Midbrain (tissue), 1 donor: ENCODE measurements at places on chromosomes 3 and 15.

GRCh38 chr3:182722907-182723306 lies 70.4 kb upstream of the ATP11B start:
- no peak for DNase-seq

DNA sequence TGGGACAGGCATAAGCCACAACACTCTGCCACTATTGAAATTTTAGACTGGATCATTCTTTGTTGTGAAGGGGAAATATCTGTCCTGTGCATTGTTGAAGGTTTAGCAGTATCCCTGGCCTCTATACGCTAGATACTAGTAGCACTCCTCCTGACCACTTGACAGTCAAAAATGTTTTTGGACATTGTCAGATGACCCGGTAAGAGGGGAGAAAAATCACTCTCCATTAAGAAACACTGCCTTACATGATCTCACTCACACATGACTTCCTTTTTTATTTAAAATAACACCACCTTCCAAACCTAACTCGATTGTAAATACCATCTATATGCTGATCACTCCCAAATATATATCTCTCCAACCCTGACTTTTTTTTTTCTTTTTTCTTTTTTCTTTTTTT lies 15.3 kb upstream of the HLTF start:
- no peak for DNase-seq

DNA sequence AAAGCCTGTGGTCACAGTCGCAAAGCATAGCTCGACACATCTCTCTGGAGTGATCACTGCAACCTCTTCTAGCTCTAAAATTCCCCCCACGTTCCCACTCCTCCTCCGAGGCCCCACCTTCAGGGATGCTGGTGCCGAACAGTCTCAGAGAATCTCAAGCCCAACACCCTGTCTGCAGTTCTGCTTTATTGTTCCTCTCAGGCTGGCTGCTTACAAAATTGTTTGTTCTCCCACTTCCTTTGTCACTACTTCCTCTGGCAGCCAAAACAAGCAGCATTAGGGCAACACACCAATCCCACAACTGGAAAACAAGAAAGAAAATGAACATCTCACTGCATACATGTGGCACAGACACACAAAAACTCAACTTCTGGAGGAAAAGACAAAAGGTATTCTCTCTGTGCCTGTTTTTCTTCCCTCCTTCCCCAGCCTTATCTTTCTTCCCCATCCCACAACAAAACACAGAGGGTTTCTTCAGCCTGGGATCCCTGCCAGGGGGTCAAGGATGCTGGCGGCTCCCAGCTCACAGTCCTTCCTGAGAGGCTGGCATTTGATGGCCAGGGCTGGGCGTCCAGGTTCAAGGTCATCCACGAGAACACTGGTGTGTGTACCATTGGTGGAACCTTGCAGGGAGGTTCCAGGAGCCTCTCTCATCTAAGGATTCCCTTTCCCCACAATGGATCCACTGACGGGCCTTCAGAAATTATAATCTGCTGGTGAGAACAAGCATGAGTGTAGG lies 108.4 kb downstream of the TMCO5A start:
- peak; percentile 31 for DNase-seq

GRCh38 chr3:21938267-21938681 lies 187.3 kb upstream of the ZNF385D start:
- no peak for DNase-seq

GRCh38 chr3:23421811-23422516 lies 218.8 kb downstream of the UBE2E2 start:
- no peak for DNase-seq

DNA sequence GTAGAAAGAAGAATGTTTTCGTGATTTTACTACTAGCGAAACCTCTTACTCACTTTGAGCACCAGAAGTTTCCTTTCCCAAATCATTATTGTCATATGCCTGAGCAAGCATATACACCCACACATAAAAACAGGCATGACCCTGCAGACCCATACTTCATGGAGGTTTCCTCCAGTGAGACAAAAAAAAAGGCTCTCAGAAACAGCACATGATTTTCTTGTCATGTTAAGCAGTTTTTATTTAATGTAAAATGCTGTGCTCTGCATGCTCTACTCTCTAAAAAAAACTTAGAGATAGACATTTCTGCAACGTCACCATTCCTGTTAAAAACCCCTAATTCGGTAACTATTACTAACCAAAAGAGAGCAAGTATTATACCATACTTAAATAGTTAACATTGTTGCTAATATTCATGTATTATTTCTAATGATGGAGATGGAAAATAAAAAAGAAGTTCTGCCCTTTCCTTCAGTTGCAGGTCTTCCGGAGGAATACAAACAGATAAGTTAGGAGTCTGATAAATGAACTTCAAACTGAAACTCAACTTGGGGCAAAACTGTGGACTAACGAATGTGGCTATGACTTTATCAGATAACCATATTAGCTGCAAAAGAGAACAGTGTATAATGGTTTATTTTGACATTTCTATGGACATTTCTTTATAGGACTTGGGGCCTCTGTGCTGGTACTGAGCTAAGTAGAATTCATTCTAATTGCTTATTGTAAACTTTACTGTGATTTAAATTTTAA lies 15.9 kb downstream of the CD200R1 start:
- no peak for DNase-seq

- peak; percentile 12 for DNase-seq
Measured at GRCh38 chr3:64684715-64685261, 3.0 kb downstream of the ADAMTS9 start.

GRCh38 chr15:28881170-28881569 lies 4.6 kb upstream of the APBA2 start:
- no peak for DNase-seq
